Gastrocnemius medialis (tissue), 4 donors: ENCODE measurements at places on chromosomes 12 and 14.
A peak's percentile ranks its signal among the peaks of the same experiment; 100 is the strongest.

GRCh38 chr12:104334581-104334980 lies 31.0 kb downstream of the EID3 start:
- H3K36me3 ChIP-seq: peaks cover 89% of the 10 kb centered on the region
- no peak for DNase-seq
- H3K4me3 ChIP-seq: no peak overlapping the region
- H3K27ac ChIP-seq: no peak overlapping the region
- H3K27me3 ChIP-seq: no peaks in the 10 kb centered on the region

GRCh38 chr14:97824218-97824617 lies 1027.0 kb downstream of the VRK1 start:
- no peaks in the 10 kb centered on the region for H3K36me3 ChIP-seq
- no peak overlapping the region for H3K27ac ChIP-seq
- DNase-seq: no peak
- H3K4me1 ChIP-seq: no peaks in the 10 kb centered on the region

GRCh38 chr12:130705178-130705822 lies 10.8 kb downstream of the RIMBP2 start:
- H3K4me3 ChIP-seq: no peak overlapping the region
- no peak for DNase-seq
- H3K4me1 ChIP-seq: no peaks in the 10 kb centered on the region
- H3K27ac ChIP-seq: no peak overlapping the region

DNA sequence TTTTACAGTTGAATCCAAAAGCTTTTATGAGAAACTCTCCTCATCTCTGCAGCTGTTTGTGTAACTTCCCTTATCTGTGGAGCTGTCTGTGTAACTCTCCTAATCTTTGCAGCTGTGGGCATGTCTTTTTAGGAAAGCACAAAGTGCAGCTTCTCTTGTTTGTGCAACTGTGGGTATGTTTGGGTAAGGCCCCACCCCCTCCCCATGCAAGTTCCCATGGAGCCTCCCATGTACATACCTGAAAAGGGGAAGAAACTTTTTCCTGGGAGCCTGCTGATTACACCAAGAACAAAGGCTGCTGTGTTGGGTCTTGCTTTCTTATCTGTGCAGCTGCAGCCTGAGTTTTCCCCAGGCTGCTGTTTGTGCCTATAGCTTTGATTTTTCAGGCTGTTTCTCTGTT lies 42.7 kb upstream of the CDKN3 start:
- DNase-seq: no peak
- no peaks in the 10 kb centered on the region for H3K36me3 ChIP-seq
- no peak overlapping the region for H3K4me3 ChIP-seq
- H3K4me1 ChIP-seq: peaks cover 2% of the 10 kb centered on the region

- H3K27me3 ChIP-seq: no peaks in the 10 kb centered on the region
- DNase-seq: no peak
- H3K4me3 ChIP-seq: no peak overlapping the region
- no peaks in the 10 kb centered on the region for H3K4me1 ChIP-seq
Measured at GRCh38 chr14:100424504-100425428, 101.6 kb downstream of the SLC25A47 start.

- peaks cover 18% of the 10 kb centered on the region for H3K4me1 ChIP-seq
- H3K36me3 ChIP-seq: no peaks in the 10 kb centered on the region
- H3K27ac ChIP-seq: no peak overlapping the region
- H3K27me3 ChIP-seq: no peaks in the 10 kb centered on the region
- DNase-seq: peak; percentile 39
Measured at GRCh38 chr12:42129595-42130204, 15.0 kb downstream of the GXYLT1 start.
